ENCODE measurements at places on chromosomes 2 and 18. TPM values are rescaled to one million over a fixed set of nuclear protein-coding genes. Genes with fewer than 3 reads are reported as not detected.

Gene CABLES1
- 63.9 TPM for total RNA-seq

Gene CABYR
- total RNA-seq, result 2.9 TPM

Gene TMEM247
- not detected for total RNA-seq

Gene XDH
- 0.67 TPM for total RNA-seq

Gene NEB
- total RNA-seq, result 5.8 TPM

Gene GIGYF2
- 127 TPM for total RNA-seq

DNA sequence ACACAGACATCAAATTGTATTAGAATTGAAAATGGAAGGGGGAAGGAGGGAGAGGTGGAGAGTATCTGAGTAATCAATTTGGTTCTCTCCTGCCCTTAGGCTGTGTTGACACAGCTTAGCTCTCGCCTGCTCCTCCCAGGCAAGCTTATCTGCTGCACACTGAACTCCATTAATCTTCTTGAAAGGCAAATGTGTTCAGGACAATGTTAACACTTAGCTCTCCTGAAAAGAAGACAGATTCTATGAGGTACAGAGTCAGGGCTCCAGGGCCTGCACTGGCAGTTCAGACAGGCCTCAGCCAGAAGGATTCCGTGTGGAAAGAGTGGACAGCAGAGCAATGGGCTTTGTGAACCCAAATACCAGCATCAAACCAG lies 430.0 kb upstream of the TNP1 start:
- DNase-seq, result no peak

DNA sequence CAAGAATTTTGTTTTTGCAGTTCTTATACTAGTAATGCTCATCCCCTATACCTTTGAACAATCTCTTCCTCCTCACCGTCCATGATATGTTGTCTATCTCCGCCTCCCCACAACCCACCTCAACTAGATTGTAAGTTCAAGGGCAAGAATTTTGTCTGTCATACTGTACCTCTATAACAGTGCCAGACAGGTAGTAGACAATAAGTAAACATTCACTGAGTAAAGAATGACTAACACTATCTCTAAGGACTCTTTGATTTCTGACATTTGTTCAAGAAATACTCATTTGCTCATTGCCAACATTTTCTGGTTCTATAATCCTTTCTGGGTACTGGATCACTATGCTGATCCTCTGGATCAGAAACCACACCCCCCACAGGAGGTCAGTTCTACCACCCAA lies 82.4 kb downstream of the EXOC6B start:
- DNase-seq, result no peak

- no peak for DNase-seq
These were observed 36.0 kb downstream of the SULT1C2 start for GRCh38 chr2:108324531-108325255.

- DNase-seq, result no peak
These were observed 74.1 kb downstream of the OSBPL6 start for GRCh38 chr2:178268435-178268834.

DNA sequence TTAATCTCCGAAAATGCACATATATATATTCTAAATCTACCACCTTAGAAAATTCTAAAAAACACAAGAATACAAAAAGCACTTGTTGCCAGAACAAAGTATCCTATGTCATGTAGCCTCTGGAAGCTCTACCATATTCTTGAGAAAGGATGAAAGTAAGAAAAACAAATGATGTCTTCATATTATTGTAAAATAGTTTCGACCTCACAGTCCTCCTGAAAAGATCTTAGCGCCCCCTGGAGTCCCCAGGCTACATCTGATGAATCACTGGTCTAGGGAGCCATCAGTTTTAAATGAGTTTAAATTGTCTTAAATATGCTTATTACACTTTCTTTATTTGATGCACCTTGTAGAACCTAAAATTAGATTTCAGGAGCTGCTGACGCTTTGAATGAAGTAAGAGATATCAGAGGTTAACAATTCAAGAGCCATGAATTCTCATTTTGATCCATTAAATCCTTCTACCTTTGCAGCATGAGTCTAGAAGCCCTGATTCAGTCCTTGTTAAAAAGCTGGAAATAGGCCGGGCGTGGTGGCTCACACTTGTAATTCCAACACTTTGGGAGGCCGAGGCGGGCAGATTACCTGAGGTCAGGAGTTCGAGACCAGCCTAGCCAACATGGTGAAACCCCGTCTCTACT lies 138.8 kb downstream of the MCFD2 start:
- peak; percentile 57 for DNase-seq

GRCh38 chr2:220106065-220106464 lies 478.6 kb downstream of the SLC4A3 start:
- DNase-seq, result no peak

DNA sequence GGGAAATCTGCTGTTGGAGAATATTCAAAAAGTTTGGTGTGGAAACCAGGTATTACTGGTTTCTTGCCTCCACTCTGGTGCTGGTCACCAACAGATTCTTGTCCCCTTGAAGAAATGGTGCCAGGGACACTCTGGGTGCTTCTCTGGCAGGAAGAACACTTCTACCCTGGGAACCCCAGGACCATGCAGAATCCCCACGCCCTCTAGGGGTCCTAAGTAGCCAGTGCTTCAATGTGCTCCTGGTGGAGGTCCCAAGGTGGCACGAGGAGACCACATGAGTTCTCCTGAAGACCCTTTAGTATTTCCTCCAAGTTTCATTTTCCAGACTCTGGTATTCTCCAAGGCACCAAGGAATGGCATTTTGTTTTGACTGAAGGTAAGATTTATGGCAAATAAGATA lies 380.6 kb downstream of the TSN start:
- no peak for DNase-seq

- DNase-seq, result no peak
These were observed 98.2 kb upstream of the TMEM178A start for GRCh38 chr2:39567507-39567906.

GRCh38 chr2:212421556-212422334 lies 116.9 kb downstream of the ERBB4 start:
- no peak for DNase-seq

DNA sequence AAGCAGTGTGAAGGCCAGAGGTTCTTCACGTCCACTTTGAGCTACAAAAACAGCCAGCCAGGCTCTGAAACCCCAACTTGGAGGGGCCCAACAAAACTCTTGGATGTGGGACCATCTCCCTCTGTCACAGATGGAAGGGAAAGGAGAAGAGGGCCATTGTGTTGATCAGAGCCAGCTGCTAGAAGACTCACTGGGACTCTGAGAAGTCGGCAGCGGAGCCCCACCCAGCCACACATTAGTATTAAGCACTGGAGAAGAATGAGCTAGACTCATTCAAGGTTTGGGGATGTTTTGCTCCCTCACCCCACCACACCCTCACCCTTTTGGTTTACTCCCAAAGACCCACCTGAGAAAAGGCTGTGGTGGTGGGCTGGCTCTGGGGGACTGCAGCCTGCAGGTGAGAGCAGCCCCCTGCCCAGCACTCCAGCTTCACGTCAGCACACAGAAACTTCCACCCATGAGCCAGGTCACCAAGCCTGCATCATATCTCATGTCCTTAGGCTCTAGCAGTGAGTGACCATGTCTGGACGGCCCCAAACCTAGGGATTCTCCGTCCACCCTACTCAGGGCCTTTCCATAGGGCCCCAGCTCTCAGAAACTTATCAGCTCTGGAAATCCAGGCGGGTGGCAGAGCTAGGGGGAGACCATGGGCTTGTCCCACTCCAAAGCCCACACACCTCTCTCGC lies 12.6 kb downstream of the TEX51 start:
- DNase-seq, result no peak

DNA sequence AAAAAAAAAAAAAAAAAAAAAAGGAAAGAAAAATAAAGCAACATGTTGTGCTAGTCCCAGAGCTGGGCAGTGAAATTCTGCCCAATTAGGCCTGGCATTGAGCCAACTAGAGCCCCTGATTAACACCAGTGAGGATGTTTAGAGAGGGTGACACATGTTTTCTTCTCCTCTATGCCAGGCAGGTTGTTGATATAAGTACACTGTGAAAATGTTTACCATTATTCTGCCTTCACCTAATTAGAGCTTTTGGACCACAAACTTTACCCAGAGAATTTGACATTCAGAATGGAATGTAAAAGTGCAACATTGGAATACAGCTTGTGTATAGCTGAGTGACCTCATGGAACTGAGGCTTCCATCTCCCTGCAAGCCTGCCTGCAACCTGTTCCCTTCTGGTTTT lies 95.9 kb upstream of the MSH2 start:
- no peak for DNase-seq

GRCh38 chr2:237159006-237159911 lies 73.6 kb downstream of the COPS8 start:
- DNase-seq, result no peak

GRCh38 chr2:142140434-142140845 lies 9.6 kb upstream of the LRP1B start:
- DNase-seq, result no peak

DNA sequence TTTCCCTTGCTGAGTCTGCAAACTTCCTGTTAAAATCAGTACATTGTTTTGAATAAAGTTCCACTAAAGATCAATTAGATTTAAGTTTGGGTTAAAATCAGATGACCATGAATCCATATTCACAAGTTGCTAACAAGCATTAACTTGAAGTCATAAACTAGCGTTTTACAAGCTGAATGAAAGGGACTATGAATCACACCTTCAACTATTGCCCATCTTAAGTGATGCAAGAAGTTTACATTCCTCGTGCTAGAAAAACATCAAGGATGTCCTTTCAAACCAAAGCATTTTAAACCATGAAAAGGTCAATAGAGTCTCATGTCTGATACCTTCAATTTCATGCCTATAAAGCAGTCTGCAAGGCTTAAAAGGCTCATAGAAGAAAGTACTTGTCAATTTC lies 257.2 kb upstream of the SYT4 start:
- no peak for DNase-seq

DNA sequence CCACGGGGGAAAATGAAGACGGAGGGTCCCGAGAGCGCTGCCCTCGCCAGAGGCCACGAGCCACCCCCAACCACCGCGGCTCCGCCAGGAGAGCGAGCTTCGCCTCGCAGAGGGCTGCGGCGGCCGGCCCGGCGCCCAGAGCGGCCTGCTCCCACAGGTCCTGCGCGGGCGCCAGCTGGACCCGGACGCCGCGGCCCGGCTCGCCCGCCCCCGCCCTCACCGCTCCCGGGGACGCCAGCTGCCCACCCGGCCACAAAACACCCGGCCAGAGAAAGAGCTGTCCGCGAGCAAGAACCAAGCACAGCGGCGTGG lies 709 bp downstream of the PTPN2 start:
- no peak for DNase-seq

GRCh38 chr18:62576845-62577512 lies 54.2 kb downstream of the ZCCHC2 start:
- no peak for DNase-seq

DNA sequence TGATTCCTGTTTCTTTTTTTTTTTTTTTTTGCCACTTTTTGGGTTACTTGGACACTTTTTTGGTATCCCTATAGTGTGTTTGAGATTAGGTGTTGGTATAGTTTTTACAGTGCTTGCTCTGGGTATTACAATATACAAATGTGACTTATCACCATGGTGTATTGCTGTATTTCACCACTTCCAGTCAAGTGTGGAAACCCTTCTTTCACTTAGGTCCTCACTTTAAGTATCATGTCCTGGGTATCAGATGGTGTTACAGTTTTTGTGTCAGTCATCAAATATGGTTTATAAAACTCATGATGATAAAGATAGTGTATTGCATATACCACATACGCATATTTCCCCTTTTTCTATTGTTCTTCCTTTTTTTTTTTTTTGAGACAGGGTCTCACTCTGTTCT lies 1.8 kb downstream of the ATP9B start:
- no peak for DNase-seq

- no peak for DNase-seq
These were observed 72.4 kb downstream of the CERS6 start for GRCh38 chr2:168528469-168528868.

DNA sequence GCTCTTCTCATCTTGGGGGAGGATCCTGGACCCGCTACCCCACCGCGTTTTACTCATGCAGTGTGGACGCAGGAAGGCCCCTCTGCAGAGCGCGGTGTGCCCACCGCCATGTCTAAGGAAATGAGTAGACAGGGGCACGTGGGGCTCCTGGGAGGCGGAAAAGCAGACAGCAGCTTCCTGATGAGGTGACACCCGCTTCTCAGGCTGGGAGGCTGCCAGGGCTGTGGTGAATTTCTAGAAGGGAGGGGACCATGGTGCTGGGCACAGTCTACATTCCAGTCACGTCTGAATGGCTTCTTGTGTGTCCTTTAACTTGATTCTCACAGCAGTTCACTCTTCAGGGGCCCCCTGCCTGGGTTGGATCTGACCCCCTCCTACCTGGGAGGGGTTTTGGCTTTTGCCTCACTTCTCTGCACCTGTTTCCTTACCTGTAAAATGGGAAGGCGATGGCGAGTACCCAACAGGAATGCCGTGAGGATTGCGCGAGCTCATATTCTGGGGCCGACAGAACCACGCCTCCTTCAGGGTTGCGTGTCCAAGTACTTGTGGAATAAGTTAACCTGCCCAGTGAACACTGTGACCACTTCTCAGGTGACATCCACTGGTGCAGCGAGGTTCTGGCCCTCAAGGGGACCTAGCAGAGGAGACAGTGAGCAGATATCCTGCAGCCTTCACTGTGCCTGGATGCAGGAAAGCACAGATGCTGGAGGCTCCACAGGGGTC lies 32.3 kb upstream of the MBP start:
- no peak for DNase-seq

DNA sequence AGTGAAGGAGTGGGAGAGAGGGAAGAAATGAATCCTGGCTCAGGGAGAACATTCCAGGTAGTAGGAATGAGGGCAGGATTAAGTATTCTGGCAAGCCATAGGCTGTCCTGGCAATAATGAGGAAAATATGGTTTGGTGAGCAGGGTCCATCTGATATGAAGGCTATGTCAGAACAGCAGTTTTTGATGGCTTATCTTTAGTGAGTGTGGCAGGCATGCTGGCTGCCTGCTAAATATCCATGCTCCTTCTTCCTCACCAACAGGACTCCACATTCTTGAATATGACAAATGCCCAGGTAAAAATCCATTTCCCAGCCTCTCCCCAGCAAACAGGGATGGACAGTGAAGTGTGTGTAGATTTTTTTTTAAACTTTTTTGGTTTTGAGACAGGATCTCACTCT lies 13.2 kb upstream of the CTIF start:
- no peak for DNase-seq

DNA sequence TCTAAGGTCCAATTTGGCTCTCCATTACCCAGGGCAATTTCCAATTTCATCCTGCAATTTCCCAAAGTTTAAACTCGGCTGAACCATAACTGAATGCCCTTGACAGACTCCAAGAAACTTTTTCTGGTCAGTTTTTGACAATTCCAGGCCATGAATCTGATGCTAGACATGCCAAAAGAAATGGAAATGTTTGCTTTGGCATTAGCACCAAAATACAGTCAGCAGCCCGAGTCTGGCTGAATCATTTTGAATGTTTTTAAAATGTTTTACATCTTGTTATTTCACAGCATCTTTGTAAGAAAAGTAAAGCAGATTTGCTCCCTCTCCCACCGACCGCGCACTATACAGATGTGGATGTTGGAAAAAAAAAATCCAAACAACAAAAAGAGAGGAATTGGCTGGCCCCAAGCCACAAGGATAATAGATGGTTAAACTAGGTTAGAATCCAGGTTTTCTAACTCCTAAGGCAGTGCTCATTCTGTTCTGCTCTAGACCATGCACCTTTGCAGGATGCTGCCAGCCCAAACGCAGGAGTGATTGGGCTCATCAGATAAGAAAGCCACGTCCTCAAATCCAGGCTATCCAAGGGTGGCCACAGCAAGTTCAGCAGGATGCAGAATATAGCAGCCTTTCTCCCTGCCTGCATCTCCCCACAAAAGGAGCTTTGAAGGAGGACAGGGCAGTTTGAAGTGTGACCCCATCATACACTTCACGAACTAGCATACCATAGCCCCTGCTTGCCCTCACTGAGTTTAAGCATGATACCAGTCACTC lies 167.5 kb downstream of the ALK start:
- no peak for DNase-seq

All from upper lobe of left lung (tissue), 6 donors.